ENCODE measurements at places on chromosomes 2 and 18. TPM values are rescaled to one million over a fixed set of nuclear protein-coding genes. Genes with fewer than 3 reads are reported as not detected.

Gene NOSTRIN
- 0.42 TPM for total RNA-seq

Gene MYO3B
- 3.3 TPM for total RNA-seq

Gene IL37
- not detected for total RNA-seq

Gene FOXD4L1
- total RNA-seq: not detected

Gene REG3A
- total RNA-seq: not detected

Gene AFF3
- total RNA-seq: 0.14 TPM

Gene ZC3H6
- total RNA-seq: 0.98 TPM

Gene PRSS56
- not detected for total RNA-seq

Gene ABI2
- total RNA-seq: 13.8 TPM

Gene SERPINB11
- 0.35 TPM for total RNA-seq

Gene SPATS2L
- 83.8 TPM for total RNA-seq

Gene CFAP53
- 0.85 TPM for total RNA-seq

Gene CFLAR
- total RNA-seq: 72.6 TPM

Gene MC2R
- not detected for total RNA-seq

Gene GCFC2
- total RNA-seq: 9.3 TPM

Gene SPATA3
- total RNA-seq: not detected

Gene SCN2A
- 0.07 TPM for total RNA-seq

Gene CPO
- total RNA-seq: not detected

Gene PROC
- total RNA-seq: 1.3 TPM

Gene SEPTIN10
- 35.5 TPM for total RNA-seq

Gene TFPI
- 4.4 TPM for total RNA-seq

Gene GCG
- total RNA-seq: not detected

Gene CNRIP1
- total RNA-seq: 0.33 TPM

Gene MAL
- total RNA-seq: 6.1 TPM

Gene OSBPL1A
- 19.2 TPM for total RNA-seq

Gene SLC11A1
- not detected for total RNA-seq

Gene HJURP
- total RNA-seq: 26.2 TPM

Gene DNAH6
- total RNA-seq: 0.05 TPM

Gene ABCA12
- 16.0 TPM for total RNA-seq

Gene TMEM247
- not detected for total RNA-seq

Gene FOXI3
- total RNA-seq: not detected

Gene ELOA2
- total RNA-seq: not detected

Gene PLCD4
- 2.6 TPM for total RNA-seq

Gene SLC9A4
- total RNA-seq: not detected

Gene WNT10A
- 16.2 TPM for total RNA-seq

Gene IL36A
- total RNA-seq: not detected

Data from airway epithelial cell (primary cell).